ENCODE measurements at places on chromosomes 1 and 21.

DNA sequence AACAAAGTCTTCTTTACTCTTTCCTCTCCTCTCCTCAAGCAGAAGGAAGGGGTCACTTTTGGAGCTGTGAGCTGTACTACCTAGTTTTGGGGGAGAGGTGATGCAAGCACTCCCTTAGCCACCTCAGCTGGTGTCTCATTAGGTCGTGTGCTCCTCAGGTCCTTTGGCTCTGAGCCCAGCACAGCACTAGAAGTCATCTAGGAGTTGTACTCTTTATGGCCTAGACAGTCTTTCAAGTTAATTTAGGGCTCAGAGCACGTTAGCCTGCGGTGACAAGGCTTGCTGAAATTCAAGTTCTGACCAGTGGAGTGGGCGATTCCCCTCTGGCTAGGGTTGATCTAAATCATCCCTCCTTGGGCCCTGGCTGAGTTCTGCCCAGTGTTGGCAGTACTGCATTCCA is 48.0 kb upstream of the WDR26 start:
- no peak for DNase-seq

- no peak for DNase-seq
Measured at GRCh38 chr1:228134591-228134990, 5.5 kb upstream of the GUK1 start.

DNA sequence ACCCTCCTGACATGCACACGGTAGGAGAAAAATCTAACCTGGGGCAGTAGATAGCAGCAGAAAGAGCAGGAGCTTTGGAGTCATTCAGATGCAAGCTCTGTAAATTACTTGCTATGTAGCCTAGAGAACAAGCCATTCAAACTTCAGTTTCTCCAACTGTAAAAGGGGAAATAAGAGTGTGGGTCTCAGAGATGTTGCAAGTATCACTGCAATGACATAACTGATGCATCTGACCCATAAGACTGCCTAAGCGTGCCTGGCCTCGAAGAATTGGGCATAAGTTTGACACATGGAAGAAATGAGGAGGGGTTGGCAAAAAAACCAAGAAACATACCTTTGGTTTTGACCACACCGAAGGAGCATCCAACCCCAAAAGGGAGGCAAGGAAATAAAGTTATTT is 5.2 kb downstream of the AK2 start:
- no peak for DNase-seq

GRCh38 chr1:45373573-45373972 is 33.3 kb upstream of the MUTYH start:
- DNase-seq, result no peak

DNA sequence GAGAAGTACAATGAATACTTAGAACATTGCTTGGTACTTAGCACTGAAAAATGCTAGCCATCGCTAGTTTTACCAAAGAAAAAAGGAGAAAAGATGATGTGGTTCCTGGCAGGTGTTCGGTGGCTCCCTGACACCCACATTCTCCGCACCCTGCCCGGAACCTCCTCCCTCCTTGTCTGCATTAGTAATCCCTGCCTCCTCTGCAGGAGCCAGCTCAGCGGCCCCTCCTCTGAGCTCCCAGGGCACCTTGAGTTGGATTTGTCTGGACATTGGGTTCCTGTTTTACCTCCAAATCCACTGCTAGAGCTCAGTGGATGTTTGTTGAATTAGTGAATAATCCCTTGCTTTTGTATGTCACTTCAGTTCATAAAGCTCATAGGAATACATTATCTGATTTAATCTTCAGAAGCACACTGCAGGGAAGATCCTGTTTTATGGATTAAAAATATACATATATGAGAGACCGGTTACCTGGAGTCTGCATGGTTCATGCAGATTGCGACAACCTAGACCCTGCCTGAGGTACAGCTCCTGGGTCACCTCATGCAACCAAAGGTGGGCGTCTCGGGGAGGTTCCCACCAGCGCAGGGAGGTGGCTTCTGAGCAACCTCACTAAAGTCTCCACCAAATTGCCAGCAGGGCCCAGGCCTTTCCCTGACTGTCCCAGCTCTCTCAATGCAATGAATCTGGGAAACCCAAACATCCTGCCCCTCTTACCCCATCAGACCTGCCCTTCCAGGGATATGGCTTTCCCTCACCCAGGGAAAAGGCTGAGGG is 24.2 kb downstream of the PCAT6 start:
- DNase-seq, result no peak

DNA sequence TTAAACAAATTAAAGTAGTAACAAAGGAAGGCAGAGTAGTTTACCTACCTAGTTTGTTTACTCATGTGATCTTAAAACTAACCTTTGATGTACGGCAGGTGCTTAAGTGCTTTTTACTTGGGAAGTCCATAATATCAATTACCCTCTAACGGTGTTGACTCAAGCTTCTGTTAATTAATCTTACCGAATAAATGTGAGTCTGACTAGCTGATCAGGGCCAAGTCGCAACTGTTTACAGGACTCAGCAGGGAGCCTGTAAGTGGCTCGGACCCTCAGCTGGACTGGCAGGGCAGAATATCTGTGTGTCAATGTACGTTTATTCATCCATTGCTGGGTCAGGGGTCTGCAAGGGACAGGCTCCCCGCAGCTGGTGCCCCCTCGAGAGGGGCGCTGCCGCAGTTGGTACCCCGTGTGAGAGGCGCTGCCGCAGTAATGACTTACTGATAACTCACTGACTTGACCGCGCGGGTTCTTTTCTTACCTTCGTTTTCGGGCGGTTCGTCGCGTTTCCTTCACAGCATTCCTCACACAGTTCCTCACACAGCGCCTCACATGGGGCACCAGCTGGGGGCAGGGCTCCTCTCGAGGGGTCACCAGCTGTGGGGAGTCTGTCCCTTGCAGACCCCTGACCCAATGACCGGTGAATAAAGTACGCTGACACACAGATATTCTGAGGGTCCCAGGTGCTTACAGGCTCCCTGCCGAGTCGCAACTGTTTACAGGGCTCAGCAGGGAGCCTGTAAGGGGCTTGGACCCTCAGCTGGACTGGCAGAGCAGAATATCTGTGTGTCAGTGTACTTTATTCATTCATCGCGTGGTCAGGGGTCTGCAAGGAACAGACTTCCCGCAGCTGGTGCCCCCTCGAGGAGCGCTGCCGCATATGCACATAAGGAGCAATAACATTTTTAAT is 3.0 kb downstream of the FMO1 start:
- no peak for DNase-seq

- DNase-seq, result peak; percentile 53
Measured at GRCh38 chr1:189606795-189607476, 870.7 kb downstream of the BRINP3 start.

GRCh38 chr1:191963781-191964455 is 194.3 kb upstream of the RGS18 start:
- peak; percentile 56 for DNase-seq

GRCh38 chr1:192805832-192806323 is 3.0 kb upstream of the RGS2 start:
- DNase-seq, result peak; percentile 94

GRCh38 chr1:219806020-219806419 is 122.3 kb downstream of the SLC30A10 start:
- no peak for DNase-seq

- peak; percentile 48 for DNase-seq
Measured at GRCh38 chr1:55326496-55327243, 111.5 kb upstream of the USP24 start.

DNA sequence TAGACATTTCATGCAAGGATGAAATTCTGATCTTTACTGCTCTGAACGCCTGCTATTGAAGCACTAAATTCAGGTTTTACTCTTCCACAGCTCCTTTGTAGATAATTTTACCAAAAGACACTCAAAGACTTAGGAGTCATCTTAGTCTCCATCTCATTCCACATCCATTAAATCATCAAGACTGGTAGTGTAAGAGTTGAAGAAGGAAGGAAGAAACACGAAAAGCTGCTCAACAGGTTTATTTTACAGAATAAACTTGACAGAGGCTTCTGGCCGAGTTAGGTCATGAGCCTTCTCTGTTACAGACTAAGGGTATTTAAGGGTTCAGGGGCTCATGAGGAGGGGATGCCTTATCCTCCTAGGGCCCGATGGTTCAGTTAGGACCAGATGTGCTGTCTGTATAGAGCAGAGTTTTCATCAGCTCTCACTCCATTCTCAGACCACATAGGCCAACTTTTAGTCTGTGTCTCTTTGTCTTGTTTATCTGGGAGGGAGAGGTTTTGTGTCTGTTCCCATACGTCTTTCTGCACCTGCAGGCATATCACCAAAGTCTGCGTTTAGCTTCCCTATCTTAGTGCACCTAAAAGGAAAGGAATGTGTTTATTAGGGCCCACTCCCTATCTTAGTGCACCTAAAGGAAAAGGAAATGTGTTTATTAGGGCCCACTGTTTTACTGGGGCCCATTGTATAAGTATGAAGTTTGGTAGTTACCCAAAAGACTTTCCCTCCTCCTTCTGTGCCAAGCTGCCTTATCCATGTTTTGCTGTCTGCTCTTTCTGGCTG is 57.4 kb upstream of the RGS18 start:
- no peak for DNase-seq

- DNase-seq, result no peak
Measured at GRCh38 chr1:153119491-153119971, 6.2 kb upstream of the SPRR2F start.

- no peak for DNase-seq
Measured at GRCh38 chr1:247172996-247173395, 1.2 kb upstream of the ZNF124 start.

- DNase-seq, result no peak
Measured at GRCh38 chr1:7422966-7423365, 348.1 kb upstream of the VAMP3 start.

DNA sequence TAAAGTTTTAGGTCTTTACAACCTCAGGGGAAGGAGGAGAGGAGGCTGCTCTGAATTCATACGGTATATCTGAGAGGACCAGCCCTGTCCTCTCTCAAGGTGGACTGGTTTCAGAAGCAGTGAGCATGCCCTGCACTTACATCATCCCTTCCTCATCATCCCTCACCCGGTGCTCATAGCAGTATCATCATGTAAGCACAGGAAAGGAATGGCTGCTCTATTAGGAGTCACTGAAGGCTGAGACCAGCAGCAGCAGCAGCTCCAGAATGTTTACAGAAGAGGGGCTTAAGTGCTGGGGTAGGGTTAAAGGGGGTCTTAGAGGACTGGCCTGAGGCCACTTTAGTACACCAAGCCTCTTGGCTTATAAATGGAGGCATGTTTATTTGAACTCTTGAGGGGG is 185.9 kb downstream of the AK5 start:
- DNase-seq, result no peak

DNA sequence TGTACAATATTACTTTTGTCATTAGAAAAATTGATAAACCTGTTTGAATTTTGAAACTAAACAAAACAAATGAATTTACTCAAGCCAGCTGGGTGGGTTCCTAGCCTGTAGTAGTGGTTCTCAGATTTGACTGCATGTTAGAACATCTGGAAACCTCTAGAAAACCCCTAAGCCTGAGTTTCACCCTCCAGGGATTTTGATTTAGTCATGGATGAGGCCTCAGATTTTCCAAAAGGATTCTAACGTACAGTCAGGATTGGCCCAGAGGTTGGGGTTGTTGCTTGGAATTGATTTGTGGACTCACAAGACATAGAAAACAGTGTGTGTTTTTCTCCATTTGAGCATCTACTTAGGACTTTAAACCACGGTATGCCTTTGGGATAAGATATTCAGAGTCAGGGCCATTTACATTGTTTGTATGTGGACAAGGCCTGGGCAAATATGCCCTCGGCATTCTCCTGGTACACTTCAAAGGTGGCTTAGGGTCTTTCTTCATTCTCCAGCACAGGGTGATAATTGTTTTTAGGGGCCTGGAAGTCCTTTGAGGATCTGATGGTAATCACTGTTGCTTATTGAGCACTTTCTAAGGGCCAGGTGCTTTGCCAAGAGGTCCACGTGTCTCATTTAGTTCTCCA is 42.6 kb downstream of the ATP5PO start:
- DNase-seq, result no peak

- no peak for DNase-seq
Measured at GRCh38 chr1:226643611-226644540, 95.2 kb downstream of the ITPKB start.

- DNase-seq, result no peak
Measured at GRCh38 chr1:57142999-57143398, 177.2 kb upstream of the C8B start.

DNA sequence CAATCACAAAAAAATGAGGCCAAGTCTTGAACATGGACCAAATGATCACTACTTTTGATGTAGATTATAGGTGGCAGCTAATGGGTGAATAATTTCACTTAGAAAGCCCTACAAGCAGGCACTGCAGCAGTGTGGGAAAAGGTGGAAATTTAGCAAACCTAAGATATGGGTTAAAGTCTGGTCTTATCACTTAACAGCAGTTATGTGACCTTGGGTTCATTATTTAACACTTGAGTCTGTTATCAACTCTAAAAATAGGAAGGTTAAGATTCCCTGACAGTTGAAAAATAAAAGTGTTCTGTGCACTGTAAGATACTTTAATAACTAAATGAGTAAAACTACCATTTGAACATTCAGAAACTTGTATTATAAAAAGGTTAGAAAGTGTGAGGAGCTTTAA is 47.5 kb downstream of the SSX2IP start:
- DNase-seq, result no peak

GRCh38 chr1:193448682-193449461 is 262.5 kb upstream of the B3GALT2 start:
- no peak for DNase-seq

DNA sequence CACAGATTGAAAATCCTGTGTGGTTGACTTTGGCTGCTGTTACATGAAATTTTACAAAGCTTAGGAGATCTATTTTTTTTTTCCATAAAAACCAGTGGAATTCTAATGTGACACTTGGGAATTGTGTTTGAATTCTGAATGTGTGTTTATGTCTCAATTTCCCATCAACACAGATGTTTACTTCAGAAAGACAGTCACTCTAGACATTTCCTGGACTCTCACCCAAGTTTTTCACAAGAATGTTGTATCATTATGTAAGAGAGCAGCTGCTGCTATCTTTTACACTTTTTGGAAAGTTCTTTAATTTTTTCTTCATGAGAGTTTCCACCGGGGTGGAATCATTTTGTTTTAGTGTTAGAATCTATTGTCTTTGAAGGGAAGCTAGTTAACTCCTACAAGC is 210.1 kb downstream of the GIPC2 start:
- DNase-seq, result peak; percentile 93

DNA sequence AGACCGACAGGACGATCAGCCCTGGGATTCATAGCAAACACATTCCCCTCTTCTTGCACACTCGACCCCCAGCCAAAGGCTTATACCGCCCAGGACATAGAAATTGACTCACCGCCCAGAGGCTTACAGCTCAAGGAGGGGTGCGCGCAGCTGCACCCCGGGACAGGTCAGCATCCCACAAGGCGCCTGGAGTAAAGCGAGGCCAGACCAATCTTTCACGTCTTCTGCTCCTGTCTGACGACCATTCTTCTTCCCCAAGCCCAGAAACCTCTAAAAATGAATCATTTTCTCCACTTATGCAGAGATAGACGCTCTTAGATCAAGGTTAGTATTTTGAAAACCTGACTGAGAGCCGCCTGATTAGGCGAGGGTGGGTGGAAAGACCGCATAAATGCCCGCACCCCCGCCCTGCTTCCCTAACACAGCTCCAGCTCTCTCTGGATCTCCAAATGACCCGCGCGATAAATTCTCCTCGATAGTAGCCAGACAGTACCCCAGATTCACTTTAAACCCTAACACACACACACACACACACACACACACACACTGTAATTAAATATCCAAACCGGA is 1.9 kb upstream of the LHX8 start:
- DNase-seq, result no peak

- peak; percentile 55 for DNase-seq
Measured at GRCh38 chr1:59568158-59568935, 246.4 kb upstream of the HOOK1 start.

Data from LHCN-M2 (cell line).